ENCODE measurements at places on chromosomes 2 and 18. TPM values are rescaled to one million over a fixed set of nuclear protein-coding genes. Genes with fewer than 3 reads are reported as not detected.
A peak's percentile ranks its signal among the peaks of the same experiment; 100 is the strongest.

DNA sequence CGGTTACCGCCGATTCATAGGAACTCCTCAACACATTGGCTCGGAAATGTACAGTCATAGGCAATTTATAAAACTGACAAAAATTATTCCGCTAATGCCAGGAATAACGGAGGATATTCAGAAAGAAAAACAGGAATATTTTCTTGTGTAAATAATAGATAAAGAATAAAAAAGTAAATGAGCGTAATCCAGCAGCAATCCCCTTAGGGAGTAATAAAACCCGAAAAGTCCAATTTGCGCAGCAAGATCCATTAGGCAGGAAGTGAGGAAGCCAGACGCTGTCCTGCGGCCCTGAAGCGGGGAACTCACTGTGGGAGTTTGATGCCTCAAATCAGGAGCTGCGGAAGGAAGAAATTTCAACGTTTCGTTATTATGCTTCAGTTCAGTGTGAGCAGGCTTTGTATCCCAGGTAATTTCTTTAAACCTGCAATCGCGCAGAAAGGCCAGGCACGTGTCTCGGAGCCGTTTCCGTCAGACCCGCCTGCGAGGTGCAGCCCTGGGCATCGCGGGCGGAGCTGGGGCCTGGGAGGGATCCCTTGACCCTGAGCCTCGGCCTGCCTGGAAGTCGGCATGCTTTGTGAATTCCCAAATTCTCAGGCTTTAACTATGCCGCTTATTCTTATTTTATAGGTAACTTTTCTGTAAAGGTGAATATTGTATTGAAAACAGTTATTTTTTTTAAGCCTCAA lies 180.9 kb upstream of the ALKAL2 start:
- H3K27ac ChIP-seq = no peak overlapping the region
- DNase-seq = no peak
- H3K27me3 ChIP-seq = peaks cover 28% of the 10 kb centered on the region
- no peaks in the 10 kb centered on the region for H3K36me3 ChIP-seq

GRCh38 chr2:238418999-238419546 lies 7.7 kb upstream of the ASB1 start:
- peaks cover 4% of the 10 kb centered on the region for H3K4me1 ChIP-seq
- no peak overlapping the region for H3K4me3 ChIP-seq
- no peaks in the 10 kb centered on the region for H3K27me3 ChIP-seq
- no peak for DNase-seq
- no peaks in the 10 kb centered on the region for H3K36me3 ChIP-seq
- H3K27ac ChIP-seq = no peak overlapping the region

- no peak for DNase-seq
- H3K36me3 ChIP-seq = no peaks in the 10 kb centered on the region
- H3K27ac ChIP-seq = no peak overlapping the region
- no peaks in the 10 kb centered on the region for H3K27me3 ChIP-seq
- H3K4me3 ChIP-seq = no peak overlapping the region
- H3K4me1 ChIP-seq = no peaks in the 10 kb centered on the region
Observed at GRCh38 chr2:149766339-149766738, 178.8 kb upstream of the MMADHC start.

DNA sequence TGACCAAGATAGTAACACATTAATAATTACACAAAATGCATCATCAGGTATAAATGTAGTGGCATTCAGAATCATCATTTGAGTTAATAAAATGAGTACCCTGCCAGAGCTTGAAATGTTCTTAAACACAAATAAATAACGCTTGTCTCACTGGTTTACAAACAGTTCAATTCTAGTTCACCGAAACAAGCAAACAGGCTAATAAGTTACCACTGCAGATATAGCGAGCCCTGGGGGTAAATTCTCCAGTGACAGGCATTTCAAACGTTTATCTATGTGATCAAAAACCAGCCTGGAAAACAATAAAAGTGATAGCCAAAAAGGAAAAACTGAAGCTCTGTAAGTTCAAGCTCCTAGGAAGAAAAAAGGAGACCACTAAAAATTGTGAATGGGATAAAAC lies 152.6 kb downstream of the THADA start:
- peaks cover 3% of the 10 kb centered on the region for H3K36me3 ChIP-seq
- no peaks in the 10 kb centered on the region for H3K27me3 ChIP-seq
- H3K27ac ChIP-seq = no peak overlapping the region
- no peak overlapping the region for H3K4me3 ChIP-seq

DNA sequence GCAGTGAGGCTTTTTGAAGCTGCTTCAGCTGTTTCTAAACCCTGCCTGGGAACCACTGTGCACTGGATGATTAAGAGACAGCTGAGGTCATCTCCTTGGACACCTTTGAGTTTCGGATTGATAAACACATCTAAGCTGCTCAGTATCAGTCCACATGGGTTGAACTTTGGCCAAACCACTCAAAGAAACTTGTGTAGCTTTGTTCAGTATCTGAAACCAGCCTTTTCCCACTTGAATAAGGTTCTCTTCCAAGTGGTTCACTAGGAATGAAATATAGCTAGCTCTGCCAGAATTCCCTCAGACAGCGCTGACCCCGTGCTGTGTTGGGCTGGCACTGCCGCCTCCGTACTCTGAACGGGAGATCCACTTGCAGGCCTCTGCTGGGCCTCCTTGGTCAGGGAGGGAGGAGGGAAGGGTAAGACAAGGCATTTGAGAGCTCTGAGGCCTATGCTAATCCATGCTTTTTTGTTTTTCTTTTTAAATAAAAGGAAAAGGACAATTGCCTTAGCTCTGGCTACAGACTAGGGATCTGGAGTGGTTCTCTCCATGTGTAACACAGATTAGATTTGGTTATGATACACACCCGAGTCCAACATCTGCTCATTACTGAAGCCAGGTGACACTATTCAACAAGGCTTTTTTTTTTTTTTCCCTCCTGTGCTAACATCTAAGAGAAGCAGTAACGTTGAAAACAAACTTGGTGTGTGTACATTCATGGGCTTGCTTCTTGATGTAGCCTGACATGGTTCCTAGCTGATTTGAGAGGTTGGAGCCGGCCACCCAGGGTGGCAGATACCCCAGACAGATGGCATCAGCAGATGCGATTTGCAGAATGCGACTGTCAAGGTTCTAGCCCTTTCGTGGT lies 67.7 kb downstream of the NCK2 start:
- H3K27me3 ChIP-seq = no peaks in the 10 kb centered on the region
- peaks cover 15% of the 10 kb centered on the region for H3K4me1 ChIP-seq
- no peak overlapping the region for H3K4me3 ChIP-seq
- H3K27ac ChIP-seq = no peak overlapping the region
- peaks cover 24% of the 10 kb centered on the region for H3K36me3 ChIP-seq

DNA sequence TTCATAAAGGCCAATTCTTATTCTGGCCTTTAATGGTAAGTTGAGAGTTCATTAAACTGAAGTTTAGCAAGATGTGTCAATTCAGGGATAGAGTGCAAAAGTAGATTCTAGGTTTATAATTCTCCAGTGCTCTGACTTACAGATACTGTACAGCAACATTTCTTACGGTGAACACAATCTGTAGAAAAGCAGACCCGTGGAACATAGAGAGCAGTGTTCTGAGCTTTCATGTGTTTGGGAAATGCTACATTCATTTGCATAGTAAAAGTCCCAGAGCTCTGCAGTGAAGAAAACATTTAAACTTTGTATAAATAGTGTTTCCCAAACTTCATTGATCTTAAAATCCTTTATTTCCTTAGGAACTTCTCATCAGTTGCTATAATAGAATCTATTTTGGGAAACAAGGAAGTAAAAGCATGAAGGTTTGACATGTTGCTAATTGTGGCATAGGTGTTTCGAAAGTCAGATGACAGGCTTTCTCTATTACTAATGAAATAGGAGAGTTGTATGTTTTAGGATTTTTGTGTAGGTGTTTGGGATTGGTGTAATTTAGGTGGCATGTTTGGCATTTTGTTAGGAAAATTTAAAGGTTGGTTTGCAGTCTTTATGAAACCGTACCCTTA lies 138.2 kb downstream of the ASXL3 start:
- no peaks in the 10 kb centered on the region for H3K27me3 ChIP-seq
- H3K4me1 ChIP-seq = no peaks in the 10 kb centered on the region
- no peak for DNase-seq
- no peak overlapping the region for H3K27ac ChIP-seq
- H3K4me3 ChIP-seq = no peak overlapping the region

GRCh38 chr18:73987247-73987980 lies 160.2 kb downstream of the FBXO15 start:
- no peak overlapping the region for H3K4me3 ChIP-seq
- H3K27me3 ChIP-seq = no peaks in the 10 kb centered on the region
- no peak for DNase-seq
- no peaks in the 10 kb centered on the region for H3K36me3 ChIP-seq
- no peak overlapping the region for H3K27ac ChIP-seq

DNA sequence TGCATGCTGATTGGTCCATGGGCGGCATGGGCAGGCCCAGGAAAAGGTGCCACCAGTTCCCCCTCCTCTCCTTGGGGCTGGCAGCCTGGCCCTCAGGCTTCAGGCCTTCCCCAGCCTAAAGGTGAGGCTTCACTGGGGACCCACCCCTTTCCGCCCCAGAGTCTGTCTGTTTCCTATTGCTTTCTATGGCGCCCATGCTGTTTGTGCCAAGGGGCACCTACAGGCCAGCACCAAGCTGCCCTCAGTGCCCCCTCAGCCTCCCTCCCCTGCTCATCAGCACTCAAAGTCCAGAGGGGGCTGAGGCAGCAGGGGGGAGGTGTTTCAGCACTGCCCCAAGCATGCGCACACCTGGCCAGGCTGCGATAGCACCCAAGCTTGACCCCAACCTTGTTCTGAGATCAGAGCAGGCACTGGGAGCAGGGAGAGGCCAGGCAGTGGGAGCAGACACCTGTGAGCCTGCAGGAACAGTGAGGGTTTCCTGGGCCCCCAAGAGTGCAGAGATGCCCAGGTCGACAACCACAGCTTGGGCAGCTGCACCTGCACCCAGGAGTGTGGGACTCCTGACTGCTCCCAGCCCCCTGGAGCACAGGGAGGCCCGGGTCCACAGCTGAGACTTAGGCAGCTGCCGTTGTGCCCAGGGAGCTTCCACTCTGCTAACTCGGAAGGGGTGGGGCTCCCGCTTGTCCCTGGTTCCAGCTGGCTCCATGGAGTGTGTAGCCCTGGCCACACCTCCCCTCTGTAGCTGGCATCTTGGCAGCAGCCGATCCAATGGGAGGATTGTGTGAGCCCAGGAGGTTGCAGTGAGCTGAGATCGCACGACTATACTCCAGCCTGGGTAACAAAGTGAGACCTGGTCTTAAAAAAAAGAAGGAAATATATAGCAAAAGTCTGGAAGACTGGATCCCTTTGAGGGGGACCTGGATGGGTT lies 69.1 kb downstream of the NCAPH start:
- H3K27me3 ChIP-seq = no peaks in the 10 kb centered on the region
- no peaks in the 10 kb centered on the region for H3K4me1 ChIP-seq

GRCh38 chr2:29923110-29923721 lies 1.8 kb upstream of the ALK start:
- peaks cover 43% of the 10 kb centered on the region for H3K27me3 ChIP-seq
- no peaks in the 10 kb centered on the region for H3K36me3 ChIP-seq
- H3K4me3 ChIP-seq = no peak overlapping the region
- no peaks in the 10 kb centered on the region for H3K4me1 ChIP-seq
- H3K27ac ChIP-seq = no peak overlapping the region
- DNase-seq = peak; percentile 58

- H3K4me3 ChIP-seq = no peak overlapping the region
- H3K27ac ChIP-seq = no peak overlapping the region
- no peaks in the 10 kb centered on the region for H3K36me3 ChIP-seq
- no peak for DNase-seq
Observed at GRCh38 chr2:26412091-26412673, 10.5 kb downstream of the DRC1 start.

GRCh38 chr18:60060578-60060977 lies 160.8 kb downstream of the PMAIP1 start:
- no peak overlapping the region for H3K27ac ChIP-seq
- H3K4me3 ChIP-seq = no peak overlapping the region
- no peak for DNase-seq
- no peaks in the 10 kb centered on the region for H3K36me3 ChIP-seq
- no peaks in the 10 kb centered on the region for H3K4me1 ChIP-seq

GRCh38 chr18:40832362-40832761 lies 1122.7 kb upstream of the PIK3C3 start:
- no peak overlapping the region for H3K27ac ChIP-seq
- DNase-seq = no peak
- H3K4me3 ChIP-seq = no peak overlapping the region
- no peaks in the 10 kb centered on the region for H3K4me1 ChIP-seq
- H3K36me3 ChIP-seq = no peaks in the 10 kb centered on the region

DNA sequence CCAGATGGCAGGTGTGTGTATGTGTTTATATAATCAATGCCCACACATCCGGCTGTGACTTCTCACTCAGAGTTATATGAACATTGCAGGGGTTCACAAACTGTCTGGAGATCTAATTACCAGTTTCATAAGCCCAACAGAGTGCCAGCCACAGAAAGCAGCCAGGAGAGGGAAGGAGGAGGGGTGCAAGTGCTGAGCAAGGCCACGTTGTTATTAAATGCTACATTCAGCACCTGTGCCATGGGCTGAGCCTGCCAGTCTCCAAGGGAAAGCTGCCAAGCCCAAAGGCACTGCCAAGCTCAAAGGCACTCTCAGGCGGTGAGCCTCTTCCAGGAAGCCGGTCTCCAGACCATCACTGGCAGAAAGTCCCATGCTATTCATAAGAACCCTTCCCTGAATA lies 17.4 kb downstream of the XDH start:
- no peak overlapping the region for H3K4me3 ChIP-seq
- H3K27me3 ChIP-seq = no peaks in the 10 kb centered on the region
- H3K36me3 ChIP-seq = peaks cover 16% of the 10 kb centered on the region
- H3K27ac ChIP-seq = no peak overlapping the region
- no peaks in the 10 kb centered on the region for H3K4me1 ChIP-seq

- no peak overlapping the region for H3K27ac ChIP-seq
- H3K4me1 ChIP-seq = no peaks in the 10 kb centered on the region
- no peaks in the 10 kb centered on the region for H3K27me3 ChIP-seq
- DNase-seq = no peak
Observed at GRCh38 chr2:137369106-137369505, 595.2 kb upstream of the HNMT start.

GRCh38 chr18:58692422-58693185 lies 21.3 kb downstream of the MALT1 start:
- no peak overlapping the region for H3K4me3 ChIP-seq
- no peak for DNase-seq
- H3K36me3 ChIP-seq = peaks cover 30% of the 10 kb centered on the region
- no peaks in the 10 kb centered on the region for H3K4me1 ChIP-seq
- no peak overlapping the region for H3K27ac ChIP-seq

- peaks cover 5% of the 10 kb centered on the region for H3K36me3 ChIP-seq
- H3K27ac ChIP-seq = no peak overlapping the region
- DNase-seq = no peak
Observed at GRCh38 chr2:171702781-171703556, 15.7 kb downstream of the DYNC1I2 start.

The FTCDNL1 gene
- polyA plus RNA-seq = 0.54 TPM

The ALPG gene
- 0.01 TPM for polyA plus RNA-seq

The SLC5A7 gene
- polyA plus RNA-seq = 0.12 TPM

The SERPINB10 gene
- not detected for polyA plus RNA-seq

The ACYP2 gene
- 17.3 TPM for polyA plus RNA-seq

Data from small intestine (tissue), 16 donors.